ENCODE measurements at places on chromosomes 1 and 21. TPM values are rescaled to one million over a fixed set of nuclear protein-coding genes. Genes with fewer than 3 reads are reported as not detected.

CACNA1S gene
- total RNA-seq: not detected

TLR5 gene
- total RNA-seq: 3.0 TPM

PROK1 gene
- total RNA-seq: not detected

TFAP2E gene
- 0.27 TPM for total RNA-seq

GRCh38 chr1:228918335-228918734, 183.1 kb downstream of the RHOU start:
- DNase-seq: no peak

DNA sequence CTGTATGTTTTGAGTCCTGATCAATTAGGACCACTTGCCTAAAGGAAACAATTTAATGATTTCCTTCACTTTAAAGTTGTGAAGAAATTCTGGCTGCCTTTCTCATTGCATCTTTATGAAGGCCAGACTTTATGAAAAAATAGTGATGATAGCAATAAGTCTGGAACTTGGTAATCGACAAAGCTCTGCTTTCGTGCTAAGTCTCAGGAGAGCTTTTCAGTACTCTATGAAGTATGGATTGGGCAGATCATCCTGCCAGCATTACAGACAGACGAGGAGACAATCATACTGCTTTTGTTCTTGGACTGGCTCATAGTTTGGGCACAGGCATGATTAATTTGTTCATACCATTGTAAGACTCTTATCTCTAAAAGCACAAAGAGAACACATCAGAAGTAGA, 45.5 kb upstream of the KCNJ15 start:
- DNase-seq: no peak

GRCh38 chr21:29365661-29366265, 67.0 kb downstream of the BACH1 start:
- no peak for DNase-seq

GRCh38 chr1:227758366-227758765, 23.1 kb downstream of the SNAP47 start:
- no peak for DNase-seq

DNA sequence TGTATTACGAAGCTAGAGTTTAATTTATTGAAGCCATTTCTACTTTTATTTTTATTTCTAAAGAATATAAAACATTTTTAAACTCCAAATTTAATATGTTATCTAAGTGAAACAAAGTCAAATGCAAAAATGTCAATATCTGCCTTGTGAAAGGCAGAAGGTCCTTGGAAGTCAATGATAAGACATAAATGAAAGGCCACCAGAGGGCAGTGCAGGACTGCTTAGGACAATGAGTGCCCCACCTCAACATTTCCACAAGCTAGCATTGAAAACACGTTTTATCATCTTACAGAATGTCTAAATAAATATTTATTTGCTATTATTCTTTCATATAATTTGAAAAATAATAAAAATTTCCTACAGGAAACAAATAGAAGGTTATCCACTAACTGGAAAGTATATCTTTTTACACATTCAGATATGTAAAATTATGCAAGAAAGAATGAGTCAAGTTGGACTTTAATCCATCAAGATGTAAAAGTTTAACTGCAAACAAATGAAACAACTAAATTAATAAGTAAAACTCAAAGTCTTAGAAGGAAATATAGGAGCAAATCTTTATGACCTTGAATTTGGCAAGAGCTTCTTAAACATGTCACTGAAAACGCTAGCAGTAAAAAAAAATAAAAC, 140.1 kb upstream of the FMN2 start:
- no peak for DNase-seq

DNA sequence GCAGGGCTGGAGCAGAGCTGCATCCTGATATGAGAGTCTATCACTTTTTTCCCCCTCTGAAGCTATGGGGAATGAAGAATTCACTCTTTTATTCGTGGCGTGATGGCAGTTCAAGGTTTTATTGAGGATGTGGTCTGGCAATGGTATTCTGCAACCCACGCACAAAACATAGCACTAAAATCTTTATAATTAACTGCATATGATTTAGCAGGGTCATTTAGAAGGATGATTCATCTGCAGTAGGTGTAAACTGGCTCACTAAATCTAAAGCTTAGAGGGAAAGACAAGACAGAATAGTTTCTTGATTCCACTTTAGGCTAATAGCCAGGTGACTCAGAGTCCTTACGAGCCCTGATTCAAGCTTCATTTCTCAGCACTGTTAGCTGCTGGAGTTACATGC, 25.0 kb upstream of the CHRM3 start:
- no peak for DNase-seq

- no peak for DNase-seq
These were observed 172.2 kb upstream of the ETV3 start for GRCh38 chr1:157310401-157310800.

DNA sequence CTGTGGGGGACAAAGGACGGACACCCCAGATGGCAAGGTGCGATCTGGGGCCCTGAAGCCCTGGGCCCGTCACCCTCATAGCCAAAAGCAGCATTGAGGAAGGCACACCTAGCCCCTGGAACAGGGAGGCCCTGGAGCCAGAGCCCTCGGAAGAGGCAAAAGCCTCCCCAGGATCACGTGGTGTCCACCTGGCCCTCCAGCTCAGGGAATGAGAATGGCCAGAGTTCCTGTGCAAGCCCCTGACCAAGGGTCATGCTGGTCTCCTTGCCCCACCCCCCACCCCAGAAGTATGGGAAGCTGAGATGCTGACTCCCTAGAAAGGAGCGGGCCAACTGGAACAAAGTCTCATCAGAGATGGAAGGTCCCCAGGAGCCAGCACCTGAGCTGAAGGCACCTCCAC, 1.0 kb upstream of the PDZK1IP1 start:
- DNase-seq: no peak

DNA sequence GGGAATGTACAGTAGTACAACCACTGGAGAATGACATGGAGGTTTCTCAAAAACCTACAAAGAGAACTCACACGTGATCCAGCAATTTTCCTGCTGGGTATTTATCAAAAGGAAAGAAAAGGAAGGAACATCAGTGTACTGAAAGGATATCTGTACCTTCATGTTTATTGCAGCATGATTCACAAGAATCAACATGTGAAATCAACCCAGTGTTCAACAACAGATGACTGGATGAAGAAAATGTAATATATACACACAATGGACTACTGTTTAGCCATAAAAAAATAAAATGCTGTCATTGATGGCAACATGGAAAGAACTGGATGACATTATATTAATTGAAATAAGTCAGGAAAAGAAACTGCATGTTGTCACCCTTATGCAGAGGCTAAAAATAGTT, 19.0 kb upstream of the CYP4A11 start:
- DNase-seq: no peak
